Fibroblast of villous mesenchyme (primary cell): ENCODE measurements at places on chromosomes 13 and 19.
A peak's percentile ranks its signal among the peaks of the same experiment; 100 is the strongest.

DNA sequence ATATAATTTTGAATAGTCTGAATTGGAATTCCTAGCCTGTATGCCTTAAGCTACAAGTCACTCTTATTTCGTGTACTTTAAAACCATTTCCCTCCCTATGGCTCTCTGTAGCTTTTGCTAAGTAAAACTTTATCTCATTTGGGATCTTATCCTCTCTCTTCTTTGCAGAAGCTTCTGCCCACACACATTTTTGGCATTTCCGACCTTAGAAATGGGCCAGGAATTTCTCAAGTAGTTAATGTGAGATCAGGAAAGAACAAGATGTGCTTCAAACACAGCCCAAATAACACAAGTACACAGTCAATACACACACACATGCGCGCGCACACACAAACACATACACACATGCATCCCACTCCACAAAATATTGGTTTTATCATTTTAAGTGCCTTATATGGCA lies 931.0 kb upstream of the MIR17HG start:
- DNase-seq: peak; percentile 52

DNA sequence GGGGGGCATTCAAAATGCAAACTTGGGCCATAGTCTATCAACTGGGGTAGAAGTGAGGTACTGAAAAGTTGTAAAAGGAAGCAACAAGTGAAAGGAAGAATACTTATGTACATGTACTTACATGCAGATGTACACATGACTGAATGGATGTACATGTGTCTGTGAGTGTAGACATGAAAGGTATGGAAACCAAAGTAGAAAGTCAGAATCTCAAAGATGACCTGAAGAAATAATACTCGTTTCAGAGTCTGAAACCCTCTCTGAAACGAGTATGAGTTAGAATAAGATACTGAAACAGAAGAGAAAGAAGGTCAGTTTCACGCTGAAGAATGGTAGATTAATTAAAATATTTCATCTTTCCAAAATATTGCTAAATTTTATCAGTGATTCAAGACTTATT lies 13.9 kb downstream of the DZIP1 start:
- no peak for DNase-seq

GRCh38 chr13:23321535-23322241 lies 111.8 kb downstream of the SACS start:
- DNase-seq: peak; percentile 91

DNA sequence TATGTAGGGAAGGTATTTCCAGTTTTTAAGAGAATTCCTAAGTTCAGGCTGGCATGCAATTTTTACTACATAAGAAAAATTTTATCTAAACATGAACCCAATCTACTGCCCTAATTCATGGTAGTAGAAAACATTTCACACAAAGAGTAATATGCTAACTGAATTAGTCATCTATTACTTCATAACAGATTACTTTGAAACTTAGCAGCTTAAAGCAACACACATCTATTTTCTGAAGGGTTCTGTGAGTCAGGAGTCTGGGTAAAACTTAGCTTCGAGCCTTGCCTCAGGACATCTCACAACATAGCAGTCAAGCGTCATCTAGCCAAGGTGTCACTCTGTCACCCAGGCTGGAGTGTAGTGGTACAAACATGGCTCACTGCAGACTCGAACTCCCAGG lies 537.5 kb downstream of the DCT start:
- no peak for DNase-seq

DNA sequence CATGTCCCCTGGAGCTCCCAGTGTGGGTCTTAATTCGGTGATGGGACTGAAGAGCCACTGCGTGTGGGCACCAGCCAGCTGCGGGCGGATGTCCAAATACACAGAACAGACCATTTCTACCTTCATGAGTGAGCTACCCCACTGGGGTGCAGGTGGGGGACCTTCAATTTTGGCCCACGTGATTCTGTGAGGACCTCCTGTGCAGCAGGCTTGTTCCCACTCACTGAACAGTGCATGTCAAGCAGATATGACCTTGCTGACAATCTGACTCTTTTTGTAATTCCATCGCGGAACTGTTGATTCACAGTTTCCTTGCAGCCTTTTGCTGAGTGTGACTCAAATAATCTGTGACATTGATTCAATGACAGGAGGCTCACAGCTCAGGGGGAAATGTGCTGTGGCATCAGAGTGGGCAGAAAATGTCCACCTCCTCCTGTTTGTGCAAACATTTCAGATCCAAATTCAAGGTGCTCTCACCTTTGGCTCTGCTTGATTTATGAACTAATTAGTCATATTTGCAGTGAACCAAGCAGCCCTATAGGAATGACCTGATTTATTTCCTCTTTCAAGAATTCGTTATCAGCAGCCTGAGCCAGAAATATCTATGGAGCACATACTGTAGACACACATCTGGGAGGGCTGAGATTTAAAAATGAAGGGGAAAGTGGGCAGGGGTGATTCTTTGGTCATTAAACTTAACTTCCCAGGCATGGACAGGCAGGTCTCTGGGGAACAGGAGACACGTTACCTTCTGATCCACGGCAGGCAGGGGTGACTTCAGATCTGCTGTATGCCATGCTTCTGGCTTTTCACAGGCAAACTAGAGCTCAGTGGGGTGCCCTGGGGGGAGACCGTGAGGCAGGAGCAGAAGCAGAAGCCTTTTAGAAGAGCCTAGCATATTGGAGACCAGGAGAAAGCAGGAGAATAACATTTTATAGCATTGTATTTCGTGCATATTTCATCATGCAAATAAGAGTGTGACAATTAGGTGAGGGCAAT lies 170.0 kb upstream of the KL start:
- no peak for DNase-seq

DNA sequence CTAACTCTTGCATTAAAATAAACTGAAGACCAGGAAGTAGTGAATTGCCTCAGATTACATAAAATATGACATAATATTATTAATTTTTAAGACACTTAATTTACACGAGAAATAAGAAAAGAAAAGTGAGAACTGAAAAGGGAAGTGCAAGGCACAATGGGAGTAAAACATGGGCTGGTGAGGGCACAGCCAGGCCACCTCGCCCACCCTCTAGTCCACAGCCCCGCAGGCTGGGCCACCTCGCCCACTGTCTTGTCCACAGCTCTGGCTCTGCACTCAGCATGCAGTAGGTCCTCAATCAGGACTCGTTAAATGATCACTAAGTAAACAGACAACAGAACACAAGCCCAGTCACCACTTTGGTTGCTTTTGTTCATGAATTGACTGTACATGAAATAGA lies 67.8 kb upstream of the ARHGEF7 start:
- DNase-seq: no peak

GRCh38 chr19:49570138-49570856 lies 10.1 kb downstream of the NOSIP start:
- peak; percentile 90 for DNase-seq

DNA sequence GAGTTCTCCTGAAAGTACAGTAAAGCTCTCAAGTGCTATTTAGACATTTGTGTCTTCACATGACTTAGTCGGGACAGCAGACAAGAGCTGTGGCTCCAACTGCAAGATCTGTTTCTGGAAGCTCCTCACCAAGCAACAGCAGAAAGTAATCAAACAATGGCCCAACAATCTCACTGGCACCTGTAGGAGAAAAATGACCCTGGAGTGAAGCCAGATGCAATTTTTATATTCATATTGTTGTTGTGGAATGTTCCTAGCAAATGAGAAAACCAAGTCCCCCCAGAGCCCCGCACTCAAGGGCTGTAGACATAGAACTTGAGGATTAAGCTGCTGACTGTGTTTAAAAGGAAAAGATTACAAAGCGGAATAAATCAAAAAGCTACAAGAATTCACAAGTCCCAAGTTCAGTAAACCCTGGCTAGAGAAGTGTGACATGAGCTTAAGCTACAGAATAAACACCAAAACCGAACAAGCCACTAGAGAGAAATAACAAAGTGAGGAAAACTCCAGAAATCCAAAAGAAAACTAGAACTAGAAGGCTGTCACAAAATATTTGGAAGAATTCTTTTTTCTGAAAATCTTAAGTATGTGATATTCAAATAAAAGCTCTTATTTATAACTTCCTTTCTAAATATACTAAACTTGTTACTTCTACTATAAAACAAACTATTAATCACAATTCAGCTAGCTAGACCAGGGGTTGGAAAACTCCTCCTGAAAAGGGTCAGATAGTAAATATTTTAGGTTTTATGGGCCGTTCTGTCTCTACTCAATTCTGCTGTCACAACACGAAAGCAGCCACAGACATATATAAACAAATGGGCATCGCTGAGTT lies 454.5 kb downstream of the SUCLA2 start:
- DNase-seq: peak; percentile 60

DNA sequence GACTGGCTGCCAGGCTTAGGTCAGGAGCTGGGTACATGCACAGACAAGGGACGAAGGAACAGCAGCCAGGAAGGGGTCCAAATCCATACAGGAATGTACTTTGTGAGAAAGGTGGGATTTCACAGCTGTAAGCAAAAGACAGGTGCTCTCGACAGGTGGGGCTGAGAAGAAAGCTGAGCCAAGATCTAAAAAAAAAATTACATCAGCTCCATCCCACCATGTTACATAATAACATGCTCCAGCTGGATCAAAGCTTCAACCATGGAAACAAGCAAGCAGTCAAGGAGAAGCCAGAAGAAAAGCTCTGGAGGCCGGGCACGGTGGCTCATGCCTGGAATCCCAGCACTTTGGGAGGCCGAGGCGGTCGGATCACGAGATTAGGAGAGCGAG lies 8.0 kb downstream of the UBXN6 start:
- no peak for DNase-seq

GRCh38 chr19:38657633-38658222 lies 10.3 kb downstream of the ACTN4 start:
- DNase-seq: peak; percentile 64

GRCh38 chr13:97534540-97534939 lies 100.6 kb downstream of the RAP2A start:
- no peak for DNase-seq

DNA sequence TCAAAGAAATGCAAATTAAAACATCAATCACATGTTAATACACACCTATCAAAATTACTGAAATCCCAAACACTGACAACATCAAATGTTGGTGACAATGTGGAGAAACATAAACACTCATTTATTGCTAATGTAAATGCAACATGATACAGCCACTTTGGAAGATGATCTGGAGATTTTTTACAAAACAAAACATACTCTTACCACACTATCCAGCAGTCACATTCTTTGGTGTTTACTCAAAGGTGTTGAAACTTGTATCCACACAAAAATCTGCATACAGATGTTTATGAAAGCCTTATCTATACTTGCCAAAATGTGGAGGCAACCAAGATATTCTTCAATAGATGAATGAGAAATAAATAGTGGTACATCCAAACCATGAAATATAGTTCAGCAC lies 1219.5 kb upstream of the PCDH20 start:
- peak; percentile 2 for DNase-seq

DNA sequence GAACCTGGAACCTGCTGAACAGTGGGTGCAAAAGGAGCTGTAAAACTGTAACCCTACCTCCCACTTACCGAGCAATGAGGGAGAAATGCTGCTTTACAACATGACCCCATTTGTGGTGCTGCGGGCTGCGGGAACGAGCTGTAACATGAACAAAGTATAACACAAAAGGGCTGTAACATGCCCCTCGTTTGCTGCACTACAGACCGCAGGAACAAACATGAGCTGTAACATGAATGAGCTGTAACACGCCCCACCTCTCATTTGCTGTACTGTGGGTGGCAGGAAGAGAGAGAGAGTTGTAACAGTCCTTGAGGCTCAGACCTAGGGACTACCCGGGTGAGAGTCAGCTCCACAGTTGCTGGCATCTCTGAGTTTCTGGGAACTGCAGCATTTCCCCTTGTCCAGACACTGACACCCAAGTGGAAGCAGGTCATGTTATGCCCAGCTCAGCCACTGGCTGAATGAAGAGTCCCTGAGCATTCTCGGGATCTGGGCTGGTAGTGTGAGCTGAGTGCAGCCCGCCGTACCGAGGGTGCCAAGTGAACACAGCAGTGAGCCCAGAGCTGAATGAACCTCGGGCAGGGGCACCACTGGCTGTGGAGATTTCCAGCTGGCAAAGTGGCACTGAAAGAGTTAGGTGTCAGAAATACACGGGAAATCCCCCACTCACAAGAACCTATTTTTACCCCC lies 1385.3 kb upstream of the SPRY2 start:
- no peak for DNase-seq
